Heart right ventricle (tissue), 16 donors: ENCODE measurements at places on chromosomes 6 and 20. TPM values are rescaled to one million over a fixed set of nuclear protein-coding genes. Genes with fewer than 3 reads are reported as not detected.

GRCh38 chr20:17570347-17571152 is 675 bp downstream of the DSTN start:
- DNase-seq: peak; percentile 53

Gene SYNJ2
- total RNA-seq: 20.2 TPM

GRCh38 chr6:45838996-45839395 is 176.7 kb downstream of the CLIC5 start:
- no peak for DNase-seq

Gene KCNK5
- 0.21 TPM for total RNA-seq

DNA sequence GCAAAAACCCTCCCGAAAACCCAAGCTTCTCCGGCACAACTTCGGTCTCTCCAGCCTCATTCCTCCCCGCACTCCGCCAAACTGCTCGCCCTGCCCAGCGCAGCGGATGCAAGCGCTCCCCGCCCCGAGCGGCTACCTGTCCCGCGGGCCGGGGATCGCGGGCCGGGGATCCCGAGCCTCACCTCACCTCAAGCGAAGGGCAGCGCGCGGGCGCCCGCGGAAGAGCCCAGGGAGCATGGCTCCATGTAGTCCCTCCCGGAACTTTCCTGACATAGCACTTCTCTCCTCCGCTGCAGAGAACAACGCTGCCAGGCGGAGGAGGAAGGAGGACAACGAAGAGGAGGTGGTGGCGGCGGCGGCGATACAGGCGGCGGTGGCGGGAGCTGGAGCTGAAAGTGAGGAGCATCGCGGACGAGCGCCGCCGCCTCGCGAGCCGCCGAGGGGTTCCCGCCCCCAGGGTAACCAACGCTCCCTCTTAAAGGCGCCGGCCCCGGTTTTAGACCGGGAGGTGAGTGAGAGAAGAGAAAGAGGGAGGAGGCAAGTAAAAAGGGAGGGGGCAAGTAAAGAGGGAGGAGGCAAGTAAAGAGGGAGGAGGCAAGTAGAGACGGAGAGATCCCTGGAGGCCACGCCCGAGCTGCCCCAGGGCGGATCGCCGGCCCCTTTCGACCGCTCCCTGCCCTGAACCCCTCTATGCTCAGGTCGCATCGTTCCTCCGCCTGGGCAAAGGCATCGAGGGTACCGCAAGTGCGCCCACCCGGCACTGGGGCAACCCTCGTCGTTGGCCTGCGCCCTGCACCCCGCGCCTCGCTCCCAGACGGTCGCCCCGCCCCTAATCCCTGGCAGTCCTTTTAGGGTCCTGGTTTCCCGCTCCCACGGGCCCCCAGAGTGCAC is at the start of gene GPR63:
Gene GPR63, minus strand, starts transcription at position 397 of the 891 bp plus-strand sequence. CDS start 37,746 bp downstream, outside the sequence.
- DNase-seq: peak; percentile 54

- DNase-seq: no peak
Observed at GRCh38 chr6:160462116-160462515, 113.9 kb downstream of the SLC22A3 start.

Gene IYD
- total RNA-seq: not detected

DNA sequence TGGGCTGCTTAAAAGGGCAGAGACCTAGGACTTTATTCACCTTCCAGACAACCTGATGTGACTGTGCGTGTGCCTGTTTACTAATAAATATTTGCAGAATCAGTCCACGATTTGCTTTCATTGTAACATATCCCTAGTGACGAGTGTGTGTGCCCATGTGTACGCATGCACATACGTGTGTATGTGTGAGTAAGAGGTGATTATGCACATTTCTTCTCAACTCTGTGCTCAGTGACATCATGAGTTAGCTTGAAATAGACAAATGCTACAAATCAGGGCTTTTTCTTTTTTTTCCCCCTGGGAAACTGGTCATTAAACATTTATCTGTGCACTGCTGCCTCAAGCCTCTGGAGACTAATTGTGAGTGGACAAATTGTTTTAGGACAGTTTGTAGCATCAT is 242.6 kb upstream of the SOX4 start:
- no peak for DNase-seq

Gene ZSCAN26
- 12.7 TPM for total RNA-seq

Gene MGME1
- total RNA-seq: 13.0 TPM

Gene BMP7
- 5.0 TPM for total RNA-seq

DNA sequence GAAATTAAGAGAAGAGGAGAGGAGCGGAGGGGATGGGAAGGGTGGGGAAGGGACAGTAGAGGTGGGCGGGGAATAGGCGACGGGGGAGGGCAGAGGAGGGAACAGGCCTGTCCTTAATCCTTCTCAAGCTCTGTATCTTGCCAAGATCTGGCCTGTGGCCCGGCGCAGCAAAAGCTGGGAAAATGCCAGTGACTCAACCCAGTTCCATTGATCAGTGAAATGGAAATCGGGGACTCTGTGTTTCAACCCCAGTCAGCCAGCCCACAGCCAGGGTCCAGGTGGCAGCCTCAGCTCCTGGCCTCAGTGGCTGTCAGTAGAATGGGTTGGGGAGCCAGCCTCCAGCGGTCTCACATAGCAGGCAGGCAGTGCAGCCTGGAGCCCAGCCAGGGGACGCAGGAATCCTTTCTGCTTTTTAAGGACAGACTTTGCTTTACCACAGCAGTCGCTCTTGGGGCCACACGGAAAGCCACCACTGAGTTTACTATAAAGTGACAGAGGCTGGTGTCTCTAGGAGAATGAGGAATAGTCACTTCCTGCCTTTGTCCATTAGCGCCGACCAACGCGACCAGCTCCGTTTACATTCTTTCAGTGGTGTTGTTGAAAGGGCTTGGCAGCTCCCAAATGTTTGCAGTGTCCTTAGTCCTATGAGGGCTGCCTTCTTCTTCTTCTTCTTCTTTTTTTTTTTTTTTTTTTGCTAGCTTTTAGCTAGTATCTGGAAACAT is 128.0 kb downstream of the RIN2 start:
- peak; percentile 57 for DNase-seq

Gene FOXS1
- total RNA-seq: 2.3 TPM

Gene SAPCD1
- 0.64 TPM for total RNA-seq

Gene FAM83B
- total RNA-seq: not detected

GRCh38 chr6:81753711-81754577 is 1.5 kb upstream of the TENT5A start:
- DNase-seq: peak; percentile 89

Gene RPS6KA2
- total RNA-seq: 89.4 TPM

DNA sequence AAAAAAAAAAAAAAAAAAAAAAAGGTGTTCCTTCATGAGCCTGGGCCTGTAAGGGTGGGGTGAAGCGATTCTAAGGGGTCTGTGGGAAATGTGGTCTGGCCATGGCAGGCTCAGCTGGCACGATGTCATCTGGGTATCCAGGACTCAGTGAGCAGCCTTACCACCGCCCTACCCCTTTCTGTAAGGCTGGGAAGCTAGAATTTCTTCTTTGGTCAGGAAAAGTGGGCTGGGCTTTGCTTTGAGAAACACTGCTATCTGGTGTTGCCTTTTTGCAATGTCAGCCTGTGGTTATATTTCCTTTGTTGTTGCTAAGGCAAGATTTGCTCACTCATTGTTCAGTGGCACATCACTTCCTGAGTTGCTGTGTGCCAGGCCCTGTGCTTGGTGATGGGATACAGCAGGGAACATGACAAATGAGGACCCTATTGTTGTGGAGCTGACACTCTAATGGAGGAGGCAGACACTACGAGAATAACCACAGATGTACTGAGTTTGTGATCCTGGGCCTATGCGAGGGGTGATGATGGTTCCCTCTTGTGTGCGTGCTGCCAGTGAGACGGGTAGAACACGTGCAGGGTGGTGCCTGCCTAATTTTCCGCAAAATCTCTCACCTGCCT is 45.9 kb upstream of the ZNFX1 start:
- no peak for DNase-seq

GRCh38 chr6:140697585-140697984 is 1323.1 kb upstream of the CITED2 start:
- DNase-seq: no peak

DNA sequence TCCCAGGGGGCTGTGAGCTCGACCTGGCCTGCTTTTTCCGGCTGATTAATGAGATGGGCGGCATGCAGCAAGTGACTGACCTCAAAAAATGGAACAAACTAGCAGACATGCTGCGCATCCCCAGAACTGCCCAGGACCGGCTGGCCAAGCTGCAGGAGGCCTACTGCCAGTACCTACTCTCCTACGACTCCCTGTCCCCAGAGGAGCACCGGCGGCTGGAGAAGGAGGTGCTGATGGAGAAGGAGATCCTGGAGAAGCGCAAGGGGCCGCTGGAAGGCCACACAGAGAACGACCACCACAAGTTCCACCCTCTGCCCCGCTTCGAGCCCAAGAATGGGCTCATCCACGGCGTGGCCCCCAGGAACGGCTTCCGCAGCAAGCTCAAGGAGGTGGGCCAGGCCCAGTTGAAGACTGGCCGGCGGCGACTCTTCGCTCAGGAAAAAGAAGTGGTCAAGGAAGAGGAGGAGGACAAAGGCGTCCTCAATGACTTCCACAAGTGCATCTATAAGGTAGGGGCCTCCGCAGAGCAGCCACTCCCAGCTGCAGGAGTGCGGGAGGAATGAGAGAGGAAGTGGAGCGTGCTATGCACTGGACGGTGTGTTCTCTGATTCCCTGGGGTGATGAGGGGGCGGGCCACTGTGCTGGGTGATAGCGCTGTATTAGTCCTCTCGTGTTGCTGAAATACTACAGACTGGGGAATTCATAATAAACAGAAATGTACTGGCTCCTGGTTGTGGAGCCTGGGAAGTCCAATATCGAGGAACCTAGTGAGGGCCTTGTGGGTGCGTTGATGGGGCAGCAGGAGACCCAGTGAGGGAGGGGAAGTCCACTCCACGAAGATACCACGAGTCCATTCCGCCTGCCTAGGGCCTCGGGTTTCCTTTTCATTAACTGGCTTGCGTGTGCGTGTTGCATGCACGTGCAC is 161.7 kb downstream of the DTNBP1 start:
- DNase-seq: no peak

DNA sequence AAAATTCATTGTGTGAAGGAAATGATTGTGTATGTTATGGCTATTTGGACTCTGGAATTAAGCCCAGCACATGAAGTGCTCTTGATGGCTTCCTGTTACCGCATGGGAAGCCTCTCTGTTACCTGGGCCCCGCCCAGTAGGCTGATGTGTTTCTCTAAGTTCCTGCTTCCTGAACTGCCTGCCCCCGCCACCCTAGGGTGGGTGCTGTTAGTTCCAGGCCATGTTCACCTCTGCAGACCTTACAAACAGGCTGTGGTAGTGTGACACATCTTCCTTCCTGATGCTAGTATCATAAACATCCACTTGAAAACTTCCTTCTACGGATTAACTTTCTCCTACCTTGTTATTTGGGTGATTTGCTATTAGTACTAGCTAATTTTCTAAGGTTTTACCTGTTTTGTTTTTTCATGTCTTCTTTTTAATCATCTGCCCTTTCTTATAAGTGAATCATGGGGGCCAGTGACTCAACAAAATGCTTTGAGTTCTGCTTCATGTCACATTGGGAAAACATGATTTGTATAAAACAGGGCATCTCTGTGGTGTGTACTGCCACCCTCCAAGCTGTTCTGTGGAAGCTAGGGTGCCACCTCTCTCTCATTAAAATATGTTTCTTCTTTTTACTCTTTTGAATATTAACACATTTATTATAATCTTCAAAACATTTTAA is 40.6 kb downstream of the SH3BGRL2 start:
- DNase-seq: peak; percentile 21

Gene CST5
- not detected for total RNA-seq

Gene PACSIN1
- total RNA-seq: 5.3 TPM

- DNase-seq: no peak
Observed at GRCh38 chr6:70171236-70171635, 131.6 kb downstream of the COL9A1 start.

Gene CLVS2
- 0.05 TPM for total RNA-seq

GRCh38 chr20:52805296-52805571 is 166.9 kb upstream of the TSHZ2 start:
- DNase-seq: no peak

Gene BNIP5
- not detected for total RNA-seq

Gene CFB
- 7.6 TPM for total RNA-seq

GRCh38 chr6:93571346-93571745 is 152.0 kb upstream of the EPHA7 start:
- no peak for DNase-seq

- DNase-seq: no peak
Observed at GRCh38 chr6:35495258-35496035, 1.4 kb downstream of the TEAD3 start.

Gene DNMT3B
- 0.64 TPM for total RNA-seq

GRCh38 chr6:19041906-19042305 is 654.8 kb downstream of the RNF144B start:
- no peak for DNase-seq

DNA sequence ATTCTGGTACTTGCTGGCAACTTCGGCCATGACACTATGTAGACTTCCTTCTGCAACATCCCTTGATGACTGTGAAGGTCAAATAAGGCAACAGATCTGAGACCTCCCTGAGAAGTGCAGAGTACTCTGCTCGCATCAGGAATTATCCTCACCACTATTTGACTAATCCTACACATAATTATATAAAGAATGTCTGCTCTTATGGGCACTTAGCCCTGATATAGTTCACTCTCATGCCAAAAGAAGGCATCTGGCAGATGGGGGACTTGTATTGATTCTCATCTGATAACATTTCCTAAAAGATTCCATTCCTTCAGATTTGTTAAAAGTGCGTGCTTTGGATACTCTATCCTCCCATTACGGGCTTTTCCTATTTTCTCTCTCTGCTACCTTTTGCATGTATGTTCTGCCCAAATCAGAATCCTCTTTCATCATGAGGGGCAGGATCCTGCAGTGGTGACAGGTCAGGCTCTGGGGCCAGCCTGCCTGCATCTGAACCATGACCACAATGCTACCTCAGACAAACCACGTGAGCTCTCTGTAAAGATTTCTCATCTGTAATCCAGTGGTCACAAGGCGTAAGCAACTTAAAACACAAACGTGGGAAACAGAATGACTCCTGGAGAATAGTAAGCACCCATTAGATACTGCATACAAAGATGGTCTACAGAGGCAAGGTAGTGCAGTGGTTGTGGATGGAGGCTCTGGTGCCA is 134.0 kb downstream of the GJA10 start:
- DNase-seq: no peak

- DNase-seq: no peak
Observed at GRCh38 chr6:152554851-152555250, 82.3 kb downstream of the SYNE1 start.

GRCh38 chr20:21708738-21709534 is 3.5 kb downstream of the PAX1 start:
- no peak for DNase-seq

- no peak for DNase-seq
Observed at GRCh38 chr6:147970970-147971369, 371.7 kb upstream of the SASH1 start.

DNA sequence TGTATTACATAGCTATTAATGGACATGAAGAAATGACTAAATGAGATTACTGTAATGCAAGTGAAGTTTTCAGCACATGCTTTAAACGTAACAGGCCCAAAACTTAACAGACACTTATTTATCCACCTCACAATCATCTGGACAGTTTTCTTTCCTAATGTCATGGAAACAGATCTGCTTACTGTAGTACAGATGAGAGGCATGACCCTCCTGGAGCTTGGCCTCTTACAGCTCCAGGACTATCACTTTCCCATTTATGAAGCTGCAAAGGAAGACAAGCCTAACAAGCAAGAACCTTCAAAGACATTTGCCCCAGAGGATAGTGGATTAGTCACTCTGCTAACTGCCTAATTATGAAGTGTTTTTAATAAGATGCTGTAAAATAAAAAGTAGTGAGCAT is 419.3 kb downstream of the PHF3 start:
- no peak for DNase-seq
